ENCODE measurements at places on chromosomes 2 and 18.

GRCh38 chr2:38648107-38648761 is 17.7 kb upstream of the GALM start:
- DNase-seq = no peak

DNA sequence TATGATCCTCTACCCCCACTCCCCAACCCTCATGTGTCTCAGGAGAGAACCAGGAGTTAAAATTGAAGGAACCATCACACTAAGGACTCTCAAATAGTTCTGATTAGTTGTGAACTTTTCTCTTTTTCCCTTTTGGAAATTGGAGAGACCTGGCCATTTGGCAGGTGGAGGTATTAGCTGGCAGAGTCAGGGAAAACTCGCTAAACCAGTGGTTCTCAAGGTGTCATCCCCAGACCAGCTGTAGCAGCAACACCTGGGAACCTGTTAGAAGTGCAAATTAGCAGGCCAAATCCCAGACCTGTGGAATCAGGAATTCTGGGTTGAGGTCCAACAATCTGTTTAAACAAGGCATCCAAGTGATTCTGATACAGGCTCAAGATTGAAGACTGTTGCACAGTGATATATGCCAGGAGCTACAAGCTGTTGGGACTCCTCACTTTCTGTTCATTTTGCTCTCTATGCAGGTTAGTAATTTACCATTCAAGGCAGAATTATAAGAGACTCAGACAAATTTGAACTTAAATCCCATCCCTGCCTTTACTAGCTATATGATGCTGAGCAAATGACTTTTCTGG is 2.8 kb upstream of the TMEM131 start:
- no peak for DNase-seq

- no peak for DNase-seq
Observed at GRCh38 chr2:186980117-186980442, 131.1 kb upstream of the ZSWIM2 start.

GRCh38 chr2:219228911-219229304 is 528 bp downstream of the ATG9A start:
- no peak for DNase-seq

DNA sequence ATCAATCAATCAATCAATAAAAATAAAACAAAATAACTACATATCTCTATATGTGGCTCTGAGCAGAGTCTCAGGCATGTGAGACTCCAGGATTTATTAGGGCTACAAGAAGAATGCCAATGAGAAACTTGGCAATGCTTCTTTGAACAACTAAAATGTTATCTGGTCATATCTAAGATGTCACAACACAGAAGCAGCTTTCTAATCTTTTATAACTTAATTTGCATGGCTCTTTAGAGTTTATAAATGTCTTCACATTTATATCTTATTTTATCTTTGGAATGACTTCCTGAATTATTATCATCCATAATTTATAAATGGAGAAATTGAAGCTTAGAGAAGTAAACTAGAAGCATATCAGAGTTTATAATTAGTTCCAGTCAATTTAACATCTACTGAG is 14.9 kb upstream of the MAP4K3 start:
- DNase-seq = no peak

DNA sequence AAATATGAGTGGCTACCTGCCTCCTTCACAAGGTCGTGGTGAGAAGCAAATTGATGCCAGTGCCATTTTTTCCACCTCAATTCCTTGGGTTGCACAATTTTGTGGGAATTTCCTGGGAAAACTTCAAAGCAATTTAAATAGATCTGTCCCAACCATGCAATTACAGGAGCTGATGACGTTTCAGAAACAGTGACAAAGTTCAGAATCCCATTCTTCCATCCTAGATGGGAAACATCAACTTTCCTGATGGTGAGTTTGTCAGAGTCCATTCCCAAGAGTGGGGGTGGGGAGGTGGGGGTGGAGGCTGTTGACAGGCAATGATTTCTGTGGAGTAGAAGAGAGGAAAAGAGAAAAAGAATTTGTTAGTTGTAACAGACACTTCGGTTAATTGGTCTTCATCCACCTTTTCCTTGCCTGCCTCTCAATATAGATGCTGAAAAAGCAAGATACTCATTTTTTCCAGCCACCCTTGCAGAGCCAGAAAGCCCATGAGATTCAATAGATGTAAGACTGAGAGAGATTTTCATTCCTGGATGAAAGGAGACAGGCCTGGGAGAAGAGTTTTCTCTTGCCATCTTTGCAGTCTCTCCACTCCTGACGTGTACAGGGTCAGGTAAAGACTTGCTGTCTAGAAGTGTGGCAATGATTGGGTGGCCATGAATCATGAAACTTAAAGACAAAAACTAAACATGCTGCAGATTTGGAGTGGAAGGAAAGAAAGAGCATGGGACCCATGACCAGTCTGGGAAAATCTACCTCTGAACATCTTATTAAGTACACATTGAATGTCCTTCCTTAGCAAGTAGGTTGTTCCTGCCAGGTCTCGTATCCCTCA is 47.3 kb downstream of the SOCS6 start:
- no peak for DNase-seq

- DNase-seq = no peak
Observed at GRCh38 chr2:236768393-236769140, 198.9 kb downstream of the ACKR3 start.

GRCh38 chr2:109419960-109420370 is 193.8 kb downstream of the SEPTIN10 start:
- DNase-seq = no peak

GRCh38 chr2:143081616-143082015 is 47.6 kb upstream of the ARHGAP15 start:
- no peak for DNase-seq

GRCh38 chr2:97742381-97742847 is 29.0 kb downstream of the ZAP70 start:
- DNase-seq = no peak

Measured in NCI-H2081 (cell line).